ENCODE measurements at places on chromosomes 3 and 15. TPM values are rescaled to one million over a fixed set of nuclear protein-coding genes. Genes with fewer than 3 reads are reported as not detected.

Gene GOLGA6L7
- not detected for total RNA-seq

Gene UBR1
- total RNA-seq, result 43.7 TPM

Gene LYZL4
- not detected for total RNA-seq

Gene WDR93
- total RNA-seq, result not detected

Gene EDEM1
- total RNA-seq, result 37.9 TPM

Gene TUSC2
- 22.6 TPM for total RNA-seq

Gene CCK
- total RNA-seq, result not detected

Gene KIF15
- total RNA-seq, result 0.49 TPM

Gene GPR149
- not detected for total RNA-seq

Gene GCNT3
- total RNA-seq, result not detected

Gene PLA2G4E
- total RNA-seq, result not detected

Gene COLQ
- 10.7 TPM for total RNA-seq

Gene GOLGA6B
- total RNA-seq, result not detected

Gene SCG5
- total RNA-seq, result 2.6 TPM

DNA sequence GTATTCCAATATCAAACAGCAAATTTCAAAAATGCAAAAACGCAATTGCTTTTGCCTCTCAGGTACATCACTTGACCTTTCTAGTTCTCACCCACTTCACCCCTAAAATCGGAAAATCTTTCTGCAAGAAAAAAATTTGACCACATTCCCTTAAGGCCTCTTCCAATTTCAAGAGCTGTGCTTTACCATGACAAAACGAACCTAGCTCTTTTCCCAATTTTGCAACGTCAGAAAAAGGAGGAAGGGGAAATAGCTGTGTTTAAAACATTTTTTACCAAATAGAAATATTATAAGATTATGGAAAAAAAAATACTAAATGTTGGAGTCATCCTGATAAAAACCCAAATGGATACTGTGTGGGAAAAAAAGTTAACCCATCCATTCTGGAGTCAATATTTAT, 1.1 kb upstream of the NR2C2 start:
- DNase-seq, result no peak
- H3K27ac ChIP-seq, result no peak overlapping the region
- H3K27me3 ChIP-seq, result no peaks in the 10 kb centered on the region
- H3K36me3 ChIP-seq, result no peaks in the 10 kb centered on the region
- H3K4me1 ChIP-seq, result no peaks in the 10 kb centered on the region

- H3K27ac ChIP-seq, result no peak overlapping the region
- no peaks in the 10 kb centered on the region for H3K27me3 ChIP-seq
- H3K36me3 ChIP-seq, result no peaks in the 10 kb centered on the region
Measured at GRCh38 chr3:96831175-96831574, 16.8 kb downstream of the EPHA6 start.

GRCh38 chr3:65971293-65972252, 67.1 kb downstream of the MAGI1 start:
- H3K36me3 ChIP-seq, result no peaks in the 10 kb centered on the region
- no peak overlapping the region for H3K4me3 ChIP-seq
- no peaks in the 10 kb centered on the region for H3K27me3 ChIP-seq
- DNase-seq, result no peak

DNA sequence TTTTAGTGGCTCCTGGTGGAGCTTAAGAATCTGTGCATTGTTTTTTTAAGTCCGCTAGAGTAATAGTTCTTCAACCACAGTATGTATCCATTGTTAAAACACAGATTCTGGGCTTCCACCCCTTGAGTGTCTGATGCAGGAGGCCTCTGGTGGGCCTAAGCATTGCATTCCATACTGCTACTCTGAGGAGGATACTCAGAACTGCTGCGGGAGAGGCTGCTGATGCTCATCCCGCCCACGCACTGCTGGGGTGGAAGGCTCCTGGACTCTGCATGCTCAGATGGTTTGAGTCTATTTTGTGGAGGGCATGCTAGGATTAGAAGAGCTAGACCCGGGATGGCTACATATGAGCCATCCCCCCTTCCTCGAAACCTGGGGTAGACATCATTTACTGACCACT, 74.4 kb downstream of the THSD4 start:
- no peak overlapping the region for H3K4me3 ChIP-seq
- H3K27ac ChIP-seq, result no peak overlapping the region
- H3K4me1 ChIP-seq, result no peaks in the 10 kb centered on the region
- no peak for DNase-seq

- H3K4me3 ChIP-seq, result no peak overlapping the region
- no peak for DNase-seq
- H3K27ac ChIP-seq, result no peak overlapping the region
- no peaks in the 10 kb centered on the region for H3K4me1 ChIP-seq
- no peaks in the 10 kb centered on the region for H3K36me3 ChIP-seq
Measured at GRCh38 chr3:107833722-107834416, 257.0 kb downstream of the CD47 start.

DNA sequence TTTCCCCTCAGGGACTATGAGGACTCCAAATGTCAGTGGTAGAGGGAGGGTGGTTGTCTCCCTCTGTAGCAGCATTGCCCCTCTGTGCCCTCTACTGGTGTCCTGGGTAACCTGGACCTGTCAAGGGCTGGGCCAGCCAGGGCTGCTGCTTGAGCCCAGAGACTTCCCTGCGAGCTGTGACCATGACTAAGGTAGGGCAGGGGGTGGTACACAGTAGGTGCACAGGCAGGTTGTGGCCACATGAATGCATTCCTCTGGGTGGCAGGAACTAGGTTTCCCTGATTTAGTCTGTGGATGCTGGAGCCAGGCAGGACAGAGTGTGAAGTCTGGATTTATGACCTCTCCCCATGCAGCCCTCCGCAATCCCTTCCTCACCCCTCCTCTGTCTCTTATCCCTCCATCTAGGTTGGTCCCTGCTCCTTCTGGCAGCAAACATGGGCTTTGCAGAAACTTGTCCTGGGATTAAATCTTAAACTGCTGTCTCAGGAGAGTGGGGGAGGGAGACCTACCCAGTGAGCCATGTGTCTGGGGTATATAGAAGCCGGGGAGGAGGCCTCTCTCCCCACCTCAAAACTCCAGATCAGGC, 8.7 kb upstream of the SEMA3F start:
- H3K36me3 ChIP-seq, result no peaks in the 10 kb centered on the region
- no peak overlapping the region for H3K4me3 ChIP-seq
- H3K27ac ChIP-seq, result no peak overlapping the region
- H3K4me1 ChIP-seq, result no peaks in the 10 kb centered on the region
- H3K27me3 ChIP-seq, result no peaks in the 10 kb centered on the region
- DNase-seq, result no peak

- H3K27me3 ChIP-seq, result no peaks in the 10 kb centered on the region
- no peaks in the 10 kb centered on the region for H3K4me1 ChIP-seq
- no peaks in the 10 kb centered on the region for H3K36me3 ChIP-seq
- no peak overlapping the region for H3K4me3 ChIP-seq
Measured at GRCh38 chr3:42680806-42681205, 4.5 kb upstream of the KLHL40 start.

- H3K4me3 ChIP-seq, result no peak overlapping the region
- H3K27ac ChIP-seq, result no peak overlapping the region
- no peaks in the 10 kb centered on the region for H3K27me3 ChIP-seq
- DNase-seq, result no peak
- no peaks in the 10 kb centered on the region for H3K36me3 ChIP-seq
Measured at GRCh38 chr15:30978328-30978727, 13.1 kb downstream of the MTMR10 start.

- no peaks in the 10 kb centered on the region for H3K27me3 ChIP-seq
- no peak overlapping the region for H3K27ac ChIP-seq
- H3K4me1 ChIP-seq, result no peaks in the 10 kb centered on the region
- no peak for DNase-seq
Measured at GRCh38 chr15:44647036-44647435, 16.4 kb downstream of the SPG11 start.

GRCh38 chr15:65530318-65531111, at the start of gene HACD3:
HACD3 (plus strand) TSS chr15:65530463; CDS start chr15:65530632, 169 bp downstream.
- no peak within 1 kb of the TSS for H3K27ac ChIP-seq
- H3K4me3 ChIP-seq, result peak within 1 kb of the TSS; percentile 80
- H3K4me1 ChIP-seq, result no peaks in the 10 kb centered on the region
- H3K36me3 ChIP-seq, result no peaks in the 10 kb centered on the region
- no peaks in the 10 kb centered on the region for H3K27me3 ChIP-seq

- no peaks in the 10 kb centered on the region for H3K27me3 ChIP-seq
- H3K4me1 ChIP-seq, result no peaks in the 10 kb centered on the region
- H3K27ac ChIP-seq, result no peak overlapping the region
- H3K4me3 ChIP-seq, result no peak overlapping the region
Measured at GRCh38 chr15:70342554-70343548, 245.1 kb upstream of the TLE3 start.

- H3K4me3 ChIP-seq, result no peak overlapping the region
- no peak for DNase-seq
- no peaks in the 10 kb centered on the region for H3K4me1 ChIP-seq
- H3K27ac ChIP-seq, result no peak overlapping the region
- no peaks in the 10 kb centered on the region for H3K36me3 ChIP-seq
Measured at GRCh38 chr3:57030721-57031120, 29.7 kb upstream of the SPATA12 start.

GRCh38 chr3:184145111-184145524, 10.0 kb downstream of the EIF2B5 start:
- peaks cover 15% of the 10 kb centered on the region for H3K36me3 ChIP-seq
- H3K27ac ChIP-seq, result no peak overlapping the region
- H3K27me3 ChIP-seq, result no peaks in the 10 kb centered on the region
- H3K4me3 ChIP-seq, result no peak overlapping the region

DNA sequence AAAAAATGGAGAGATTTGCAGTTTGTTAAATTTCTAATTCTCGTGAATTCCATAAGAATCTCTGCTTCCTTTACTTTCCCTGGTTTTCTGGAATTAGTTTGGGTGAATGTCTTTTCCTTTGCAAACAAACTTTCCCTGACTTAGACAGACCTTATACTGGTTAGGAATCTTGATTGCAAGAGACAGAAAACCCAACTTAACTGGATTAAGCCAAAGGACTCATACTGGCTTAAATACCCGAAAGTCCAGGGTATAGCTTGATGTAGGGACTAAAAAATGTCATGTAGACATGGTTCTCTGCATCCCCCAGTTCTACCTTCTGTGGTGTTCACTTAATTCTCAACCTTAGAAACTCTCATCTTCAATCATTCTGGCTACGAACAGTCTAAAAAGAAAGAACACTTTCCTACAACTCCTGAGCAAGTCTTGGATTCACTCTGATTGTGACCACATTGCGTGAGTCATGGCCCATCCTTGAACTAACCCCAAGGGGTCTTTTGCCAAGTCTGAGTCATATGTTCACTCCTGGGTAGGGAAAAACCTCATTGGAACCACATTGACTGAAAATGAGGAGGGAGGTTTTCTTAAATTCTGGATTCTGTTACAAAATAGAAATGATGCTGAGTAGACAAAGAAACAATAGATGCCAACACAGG, 136.0 kb upstream of the DAZL start:
- H3K27me3 ChIP-seq, result no peaks in the 10 kb centered on the region
- no peaks in the 10 kb centered on the region for H3K4me1 ChIP-seq
- DNase-seq, result no peak

- peak; percentile 37 for DNase-seq
- H3K4me3 ChIP-seq, result no peak overlapping the region
- H3K4me1 ChIP-seq, result no peaks in the 10 kb centered on the region
Measured at GRCh38 chr15:75361989-75362641, 6.3 kb downstream of the MAN2C1 start.

DNA sequence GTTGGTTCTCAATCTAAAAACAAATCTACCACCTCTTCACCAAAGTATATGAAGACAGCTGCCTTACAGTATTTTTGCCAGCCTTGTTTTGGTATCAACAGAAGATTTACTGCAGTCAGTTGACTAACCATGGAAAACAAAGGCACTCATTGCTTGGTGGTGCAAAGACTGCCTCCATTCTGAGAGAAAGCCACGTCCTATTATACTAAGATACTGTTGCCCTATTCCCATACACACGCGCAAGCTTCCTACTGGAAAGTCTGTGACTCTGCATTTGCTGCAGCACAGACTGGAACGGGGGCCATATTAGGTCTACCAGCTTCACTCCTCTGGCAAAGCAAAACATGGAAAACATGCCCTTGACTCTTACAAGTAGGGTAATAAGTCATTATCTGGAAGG, 18.0 kb downstream of the MTMR10 start:
- H3K36me3 ChIP-seq, result peaks cover 2% of the 10 kb centered on the region
- no peak overlapping the region for H3K4me3 ChIP-seq
- no peak overlapping the region for H3K27ac ChIP-seq
- no peak for DNase-seq

DNA sequence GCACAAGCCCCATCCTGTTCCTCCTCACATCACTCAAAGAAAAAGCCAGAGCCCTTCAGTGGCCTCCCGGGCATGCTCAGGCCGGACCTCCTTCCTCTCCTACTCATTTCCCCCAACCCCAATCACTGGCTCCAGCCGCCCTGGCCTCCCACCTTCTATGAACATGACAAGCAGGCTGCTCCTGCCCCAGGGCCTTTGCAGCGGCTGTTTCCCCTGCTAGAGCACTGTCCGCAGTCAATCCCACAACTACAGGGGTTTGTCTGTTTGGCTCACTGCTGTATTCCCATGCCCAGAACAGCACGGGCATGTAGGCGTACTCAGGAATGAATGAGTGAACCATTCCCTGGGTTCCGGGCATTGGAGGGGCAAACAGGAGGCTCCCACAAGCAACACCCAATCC, 139.8 kb upstream of the PRR20G start:
- no peaks in the 10 kb centered on the region for H3K27me3 ChIP-seq
- H3K27ac ChIP-seq, result no peak overlapping the region
- H3K4me1 ChIP-seq, result no peaks in the 10 kb centered on the region
- H3K4me3 ChIP-seq, result no peak overlapping the region

DNA sequence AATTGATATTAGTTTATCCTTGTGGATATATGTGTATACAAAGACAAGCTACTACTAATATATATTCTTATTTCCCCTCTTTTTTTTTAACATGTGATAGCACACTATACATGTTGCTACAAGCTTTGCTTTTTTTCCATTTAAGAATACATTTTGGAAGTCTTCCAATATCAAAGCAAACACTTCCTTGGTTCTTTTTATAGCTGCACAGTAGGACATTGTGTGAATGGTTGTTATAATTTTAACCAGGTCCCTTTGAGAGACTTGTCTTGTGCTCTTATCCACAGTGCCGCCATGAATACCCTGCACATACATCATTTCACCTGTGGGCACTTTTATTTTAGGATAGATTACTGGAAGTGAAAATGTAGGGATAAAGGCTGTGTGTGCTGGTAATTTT, 88.7 kb downstream of the CACNA2D3 start:
- no peak for DNase-seq
- H3K4me3 ChIP-seq, result no peak overlapping the region
- H3K27me3 ChIP-seq, result no peaks in the 10 kb centered on the region
- H3K36me3 ChIP-seq, result no peaks in the 10 kb centered on the region
- no peaks in the 10 kb centered on the region for H3K4me1 ChIP-seq

GRCh38 chr15:25706176-25706955, 156.8 kb downstream of the ATP10A start:
- H3K27me3 ChIP-seq, result no peaks in the 10 kb centered on the region
- no peaks in the 10 kb centered on the region for H3K4me1 ChIP-seq
- H3K36me3 ChIP-seq, result no peaks in the 10 kb centered on the region
- H3K4me3 ChIP-seq, result no peak overlapping the region
- no peak overlapping the region for H3K27ac ChIP-seq
- peak; percentile 51 for DNase-seq

DNA sequence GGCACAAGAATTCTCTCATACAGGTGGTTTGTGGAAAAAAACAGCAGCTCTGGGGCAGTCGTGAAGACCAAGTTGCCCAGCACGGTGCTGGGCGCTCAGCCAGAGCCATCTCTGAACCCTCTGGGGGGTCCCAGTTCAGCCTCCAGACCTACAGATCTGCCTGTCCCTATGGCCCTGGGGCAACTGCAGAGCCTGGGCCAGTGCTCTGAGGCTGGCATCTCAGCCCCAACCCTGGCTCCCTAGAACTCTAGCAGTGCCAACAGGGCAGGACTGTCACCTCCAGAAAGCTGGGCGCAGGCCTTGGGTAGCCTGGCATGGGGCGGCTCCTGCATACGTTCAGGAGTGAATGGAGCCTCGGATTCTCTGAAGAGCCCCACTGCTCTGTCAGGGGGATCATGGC, 44.7 kb downstream of the DNAJB8 start:
- DNase-seq, result no peak
- H3K4me1 ChIP-seq, result no peaks in the 10 kb centered on the region
- H3K27me3 ChIP-seq, result no peaks in the 10 kb centered on the region
- H3K27ac ChIP-seq, result no peak overlapping the region
- H3K36me3 ChIP-seq, result no peaks in the 10 kb centered on the region
